Colonic mucosa (tissue), 4 donors: ENCODE measurements at places on chromosomes 7 and 10.

GRCh38 chr7:83519240-83519639, 129.7 kb downstream of the SEMA3E start:
- no peak for DNase-seq

- no peak for DNase-seq
These were observed 22.0 kb downstream of the STEAP1B start for GRCh38 chr7:22477876-22478450.

GRCh38 chr10:70990681-70991080, 102.3 kb upstream of the PCBD1 start:
- no peak for DNase-seq

DNA sequence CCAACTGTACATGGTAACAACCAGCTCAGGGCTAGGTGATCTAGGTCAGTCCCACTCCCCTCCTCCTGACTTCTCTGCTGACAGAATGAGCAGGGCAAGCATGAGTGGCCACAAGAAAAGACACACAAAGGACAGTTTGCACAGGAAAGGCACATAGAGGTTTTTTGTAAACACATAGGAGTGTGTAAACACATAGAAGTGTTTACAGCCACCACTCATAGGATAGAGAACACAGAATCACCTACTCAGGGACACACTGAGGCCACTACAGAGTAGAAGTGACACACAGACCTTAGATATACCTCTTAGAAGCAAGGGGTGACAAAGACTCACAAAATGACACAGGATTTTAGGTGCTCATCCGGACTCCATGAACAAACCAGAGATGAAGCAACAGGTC, 19.0 kb downstream of the NUDCD3 start:
- no peak for DNase-seq

DNA sequence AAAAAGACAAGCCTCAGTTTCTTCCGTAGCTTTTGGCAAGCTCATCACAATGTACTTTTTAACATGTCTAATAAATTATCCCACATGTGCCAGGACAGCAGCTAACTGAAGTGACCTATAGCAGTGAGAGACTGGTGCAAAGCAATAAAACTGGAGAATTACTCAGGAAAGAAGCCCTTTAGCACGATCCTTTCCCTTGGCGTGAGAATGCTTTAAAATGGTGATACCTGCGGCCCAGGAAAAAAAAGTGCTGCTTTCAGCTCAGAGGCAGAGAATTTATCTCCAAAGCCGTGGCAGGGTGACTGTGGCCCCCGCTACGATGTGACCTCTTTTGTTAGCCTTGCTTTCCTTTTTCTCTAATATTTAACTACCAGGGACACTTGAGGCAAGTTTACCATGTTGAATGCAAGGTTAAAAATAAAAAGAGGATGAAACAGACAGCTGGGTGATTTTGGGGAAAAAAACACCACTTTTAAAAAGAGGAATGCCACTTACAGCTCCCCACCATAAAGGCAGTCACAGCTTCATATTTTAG, 184.0 kb downstream of the FANK1 start:
- DNase-seq = no peak

DNA sequence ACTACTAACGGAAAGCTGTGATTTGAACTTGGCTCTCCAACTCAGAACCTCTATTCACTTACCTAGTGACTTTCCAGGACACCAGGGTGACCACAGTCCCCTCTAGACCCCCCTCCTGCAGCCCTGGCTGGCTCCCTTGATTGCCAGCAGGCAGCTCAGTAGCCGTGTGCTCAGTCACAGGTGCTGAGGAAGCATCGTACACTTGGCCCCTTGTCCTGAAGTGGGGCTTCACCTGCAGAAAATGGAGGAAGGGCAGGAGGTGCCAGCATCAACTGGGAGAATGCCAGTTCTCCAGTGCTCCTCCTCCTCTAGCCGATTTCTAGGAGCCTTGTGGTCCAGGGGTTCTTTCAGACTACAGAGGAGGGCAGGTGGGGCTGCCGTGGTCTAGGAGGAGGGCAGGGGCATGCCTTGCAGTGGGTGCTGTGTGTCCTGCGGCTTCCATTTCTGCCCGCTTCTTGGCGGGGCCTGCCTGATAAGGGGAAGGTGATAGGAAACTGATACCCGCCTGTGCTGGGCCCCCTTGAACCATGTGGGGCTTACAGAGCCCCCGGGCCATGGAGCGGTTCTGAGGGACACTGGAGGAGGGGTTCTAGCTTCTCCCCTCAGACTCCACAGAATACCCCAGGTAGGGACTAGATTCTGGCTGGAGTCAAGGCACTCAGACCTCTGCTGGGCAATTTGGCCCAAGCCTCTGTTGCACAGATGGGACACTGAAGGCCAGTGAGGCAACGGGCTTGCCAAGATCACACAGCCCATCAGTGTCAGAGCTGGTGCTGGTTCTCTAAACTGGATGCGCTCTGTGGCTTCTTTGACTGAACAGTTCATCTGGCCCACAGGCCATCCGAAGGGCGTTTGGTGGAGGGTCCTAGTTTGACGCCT, 14.0 kb downstream of the FAM241B start:
- no peak for DNase-seq
